ENCODE measurements at places on chromosomes 16 and 17.

DNA sequence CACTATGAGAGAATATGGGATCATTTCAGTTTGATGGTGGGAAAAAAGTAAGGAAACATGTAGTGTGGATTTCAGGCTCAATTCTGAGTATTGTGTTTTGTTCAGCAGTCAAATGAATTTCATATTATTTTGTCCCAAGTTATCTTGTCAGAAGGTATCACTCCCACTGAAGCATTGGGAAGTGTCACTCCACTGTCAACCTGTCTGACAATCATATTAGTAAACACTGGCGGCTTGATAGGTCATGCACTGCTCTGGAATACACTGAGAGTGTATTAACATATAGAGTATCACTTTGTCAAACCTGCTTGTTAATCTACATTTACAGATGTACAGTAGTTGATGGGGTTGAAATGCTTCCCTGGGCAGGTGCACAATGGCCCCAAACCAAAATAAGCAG is 203.6 kb downstream of the HS3ST3A1 start:
- DNase-seq = no peak

DNA sequence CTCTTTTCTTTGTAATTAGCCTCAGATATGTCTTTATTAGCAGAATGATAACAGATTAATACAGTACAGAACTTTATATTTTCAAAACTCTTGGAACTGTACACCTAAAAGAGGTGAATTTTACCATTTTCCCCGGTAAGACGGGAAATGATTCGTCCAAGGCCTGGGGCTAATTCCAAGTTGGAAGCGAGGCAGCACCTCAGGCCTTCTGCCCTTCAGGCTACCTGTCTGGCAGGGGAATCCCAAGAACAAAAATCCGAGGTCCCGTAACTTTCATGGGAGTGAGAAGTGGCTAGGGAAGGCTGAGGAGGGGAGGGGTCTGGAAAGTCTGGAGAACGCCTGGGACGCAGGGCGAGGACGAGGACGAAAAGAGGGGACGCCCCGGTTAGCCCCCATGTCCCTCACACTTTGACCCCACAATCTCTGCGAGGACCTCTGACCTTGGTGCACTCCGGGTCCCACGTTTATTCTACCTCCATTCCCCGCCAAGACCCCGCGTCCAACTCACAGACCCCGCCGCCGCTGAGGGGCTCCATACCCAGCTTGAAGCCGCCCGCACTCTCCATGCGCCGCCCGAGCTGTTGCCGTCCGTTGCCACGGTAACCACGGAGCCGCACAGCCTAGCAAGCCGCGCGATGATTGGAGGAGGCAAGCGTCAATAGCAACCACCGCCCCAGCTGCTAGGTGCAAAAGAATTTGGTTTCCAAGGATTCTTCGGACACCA is at the start of gene HYDIN:
TSS of gene HYDIN (minus strand) at position 601 of the 724 bp plus-strand sequence. CDS start 43,827 bp downstream, outside the sequence.
- no peak for DNase-seq

DNA sequence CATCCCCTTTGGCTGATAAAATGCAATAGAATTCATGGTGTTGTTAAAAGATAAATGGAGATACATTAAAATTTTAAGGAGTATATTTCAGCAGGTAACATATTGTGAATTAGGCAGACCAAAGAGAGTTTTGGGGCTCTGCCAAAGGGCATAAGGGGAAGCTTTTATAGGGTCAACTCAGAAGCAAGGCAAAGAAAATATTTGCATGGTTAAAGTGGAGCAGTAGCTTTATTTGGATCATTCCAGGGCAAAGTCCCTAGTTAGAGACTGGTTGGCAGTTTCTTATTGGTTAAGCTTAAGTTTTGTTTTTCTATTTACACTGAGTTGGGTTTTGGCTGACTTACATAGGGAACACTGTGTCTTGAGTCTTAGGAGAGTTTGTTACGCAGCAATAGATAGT is 75.1 kb upstream of the CA10 start:
- no peak for DNase-seq

- DNase-seq = no peak
Observed at GRCh38 chr17:82272495-82273326, 789 bp downstream of the CSNK1D start.

DNA sequence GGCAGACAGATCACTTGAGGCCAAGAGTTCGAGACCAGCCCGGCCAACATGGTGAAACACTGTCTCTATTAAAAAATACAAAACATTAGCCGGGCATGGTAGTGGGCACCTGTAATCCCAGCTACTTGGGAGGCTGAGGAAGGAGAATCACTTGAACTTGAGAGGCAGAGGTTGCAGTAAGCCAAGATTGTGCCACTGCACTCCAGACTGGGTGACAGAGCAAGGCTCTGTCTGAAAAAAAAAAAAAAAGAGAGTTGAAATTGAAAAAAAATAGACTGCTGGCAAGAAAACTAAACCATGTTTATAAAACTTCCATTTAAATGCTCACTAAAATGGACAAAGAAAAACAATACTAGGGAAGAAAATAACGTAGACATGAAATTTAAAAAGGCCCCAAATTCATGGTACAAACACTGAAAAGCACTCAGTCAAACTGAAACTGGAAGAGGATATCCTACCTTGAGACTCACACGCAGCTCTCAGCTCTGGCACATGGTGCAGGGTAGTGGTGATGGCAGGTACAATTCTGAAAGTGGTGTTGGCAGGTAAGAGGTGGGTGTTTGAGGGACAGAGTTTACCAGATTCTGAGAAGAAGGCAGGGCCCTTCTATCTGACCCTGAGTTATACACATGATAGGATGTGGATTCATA is 19.3 kb downstream of the CNTROB start:
- no peak for DNase-seq

- DNase-seq = no peak
Observed at GRCh38 chr17:36937001-36937958, at the start of gene LHX1. Gene LHX1 (plus strand): TSS chr17:36937475. CDS start chr17:36938198, 723 bp downstream.

DNA sequence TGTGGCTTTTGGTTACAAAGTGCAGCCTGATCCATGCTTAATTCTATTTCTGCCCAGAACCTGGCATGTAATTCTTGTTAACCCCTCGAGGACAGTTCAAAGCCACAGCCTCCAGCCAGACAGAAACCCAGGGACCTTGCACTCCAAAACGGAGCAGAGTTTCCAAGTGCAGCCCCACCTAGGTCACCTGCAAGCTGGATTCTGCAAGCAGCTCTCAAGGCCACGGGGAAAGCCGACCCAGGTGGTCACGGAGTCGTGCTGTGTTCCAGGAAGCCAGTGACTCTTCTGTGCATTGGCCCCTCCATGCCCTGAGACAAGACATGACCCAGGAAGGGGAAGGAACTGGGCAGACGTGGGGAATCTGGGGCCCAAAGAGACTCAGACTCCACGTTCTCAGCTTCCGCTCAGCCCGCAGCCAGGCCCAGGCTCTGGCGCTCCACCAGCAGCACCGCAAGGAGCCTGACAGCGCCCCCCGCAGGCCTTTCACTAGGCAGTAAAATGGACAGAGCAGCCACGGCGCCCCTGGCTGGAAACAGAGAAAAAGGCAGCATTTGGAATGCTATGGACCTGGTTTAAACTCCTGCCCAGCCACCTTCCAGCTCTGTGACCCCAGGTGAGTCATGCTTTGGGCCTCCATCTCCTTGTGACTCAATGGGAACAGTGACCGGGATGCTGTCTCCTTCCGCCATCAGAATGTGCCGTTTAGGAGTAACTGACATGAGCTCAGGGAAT is 27.3 kb upstream of the GSG1L start:
- DNase-seq = no peak

- DNase-seq = no peak
Observed at GRCh38 chr17:71830866-71831265, 290.0 kb upstream of the SOX9 start.

DNA sequence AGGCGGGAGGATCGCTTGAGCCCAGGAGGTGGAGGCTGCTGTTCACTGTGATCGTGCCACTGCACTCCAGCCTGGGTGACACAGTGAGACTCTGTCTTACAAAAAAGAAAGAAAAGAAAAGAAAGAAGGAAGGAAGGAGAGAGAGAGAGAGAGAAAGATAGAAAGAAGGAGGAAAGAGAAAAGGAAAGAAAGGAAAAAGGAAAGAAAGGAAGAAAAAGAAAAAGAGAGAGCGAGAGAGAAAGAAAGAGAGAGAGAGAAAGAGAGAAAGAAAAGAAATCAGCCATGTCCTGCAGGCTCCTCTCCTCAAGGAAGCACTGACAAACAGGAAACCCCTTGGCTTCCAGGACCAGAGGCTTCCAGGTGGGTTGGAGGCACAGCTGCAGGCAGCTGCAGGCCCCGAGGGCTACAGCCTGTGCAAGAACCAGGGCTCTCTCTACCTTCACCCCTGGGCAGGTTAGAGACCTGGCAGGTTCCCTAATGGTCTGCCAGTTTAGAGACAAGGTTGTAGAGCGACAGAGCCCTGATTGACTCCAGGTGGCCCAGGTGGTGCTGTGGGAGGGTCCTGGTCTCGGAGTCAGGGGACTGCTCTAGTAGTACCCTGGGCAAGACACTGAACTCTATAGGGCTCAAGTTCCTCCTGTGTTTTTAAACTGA is 53.8 kb downstream of the PECAM1 start:
- no peak for DNase-seq

- peak; percentile 18 for DNase-seq
Observed at GRCh38 chr17:45052052-45052772, 780 bp upstream of the DCAKD start.

DNA sequence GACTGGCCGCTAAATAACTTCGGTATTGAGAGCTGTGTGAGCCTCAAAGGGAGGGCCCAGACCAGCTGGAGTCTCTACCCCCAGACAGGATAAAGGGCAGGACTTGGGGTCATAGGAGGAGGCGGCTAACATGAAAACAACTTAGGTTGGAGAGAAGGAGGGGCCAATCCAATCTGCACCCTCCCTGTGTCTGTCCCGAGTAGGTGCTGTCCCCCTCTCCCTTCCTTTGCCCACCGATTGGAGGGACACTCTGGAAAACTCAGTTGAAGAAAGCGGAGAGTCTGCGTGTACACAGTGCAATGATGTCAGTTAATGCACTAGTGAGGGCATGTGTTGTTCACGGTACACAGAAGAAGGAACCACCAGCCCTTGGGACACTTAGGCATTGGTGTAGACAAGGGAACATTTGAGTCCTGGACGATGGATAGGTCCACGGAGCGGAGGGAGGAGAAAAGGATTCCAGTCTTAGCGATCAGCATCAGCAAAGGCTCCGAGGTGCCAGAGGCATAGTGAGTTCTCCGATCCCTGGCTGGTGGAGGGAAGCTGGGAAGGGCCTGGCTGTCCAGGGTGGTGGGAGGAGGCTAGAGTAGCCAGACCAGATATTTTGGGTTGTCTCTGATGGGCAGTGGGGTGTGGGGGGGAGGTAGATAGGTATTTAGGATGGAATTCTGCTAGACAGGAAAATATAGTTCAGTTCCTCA is 761 bp downstream of the NOL3 start:
- no peak for DNase-seq

DNA sequence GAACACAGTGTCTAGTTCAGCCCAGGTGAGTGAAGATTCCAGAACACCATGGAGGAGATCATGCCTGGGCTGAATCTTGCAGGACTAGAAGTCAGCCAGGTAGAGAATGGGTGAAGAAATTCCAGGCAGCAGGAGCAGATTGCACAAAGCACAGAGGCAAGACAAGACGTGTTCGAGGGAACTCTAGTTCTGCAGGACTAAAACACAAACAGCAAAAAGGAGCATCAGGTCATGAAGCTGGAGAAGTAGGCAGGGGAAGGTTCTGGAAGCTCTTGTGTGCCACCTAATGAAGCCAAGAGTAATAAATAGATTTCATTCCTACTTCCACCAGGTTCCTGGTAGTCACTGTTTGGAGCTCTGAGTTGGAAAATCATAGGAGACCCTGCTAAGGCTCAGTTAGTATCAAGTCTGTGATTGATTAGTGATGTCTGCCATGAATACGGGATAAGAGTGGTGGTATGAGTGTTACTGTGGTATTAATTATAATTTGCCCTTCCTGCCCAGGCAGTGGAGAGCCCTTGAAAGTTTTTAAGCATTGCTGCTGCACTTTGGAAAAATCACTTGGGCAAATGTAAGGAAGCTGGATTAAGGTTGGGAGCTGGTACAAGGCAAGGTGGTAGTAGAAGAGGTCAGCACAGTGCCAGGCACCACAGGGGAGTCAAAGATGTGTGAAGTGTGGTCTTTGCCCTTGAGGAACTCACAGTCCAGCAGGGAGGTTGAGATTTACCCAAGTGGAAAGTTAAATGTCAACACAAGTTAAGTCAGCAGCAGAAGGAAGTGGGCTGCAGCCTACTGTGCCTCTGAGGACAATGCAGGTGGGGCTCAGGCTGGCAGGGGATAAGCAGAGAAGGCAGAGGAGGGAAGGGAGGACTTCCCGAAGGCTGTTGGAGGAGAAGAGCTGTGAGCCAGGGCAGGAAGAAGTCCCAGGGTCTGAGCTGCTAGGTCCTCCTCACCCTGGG is 13.5 kb upstream of the FOXN1 start:
- no peak for DNase-seq

DNA sequence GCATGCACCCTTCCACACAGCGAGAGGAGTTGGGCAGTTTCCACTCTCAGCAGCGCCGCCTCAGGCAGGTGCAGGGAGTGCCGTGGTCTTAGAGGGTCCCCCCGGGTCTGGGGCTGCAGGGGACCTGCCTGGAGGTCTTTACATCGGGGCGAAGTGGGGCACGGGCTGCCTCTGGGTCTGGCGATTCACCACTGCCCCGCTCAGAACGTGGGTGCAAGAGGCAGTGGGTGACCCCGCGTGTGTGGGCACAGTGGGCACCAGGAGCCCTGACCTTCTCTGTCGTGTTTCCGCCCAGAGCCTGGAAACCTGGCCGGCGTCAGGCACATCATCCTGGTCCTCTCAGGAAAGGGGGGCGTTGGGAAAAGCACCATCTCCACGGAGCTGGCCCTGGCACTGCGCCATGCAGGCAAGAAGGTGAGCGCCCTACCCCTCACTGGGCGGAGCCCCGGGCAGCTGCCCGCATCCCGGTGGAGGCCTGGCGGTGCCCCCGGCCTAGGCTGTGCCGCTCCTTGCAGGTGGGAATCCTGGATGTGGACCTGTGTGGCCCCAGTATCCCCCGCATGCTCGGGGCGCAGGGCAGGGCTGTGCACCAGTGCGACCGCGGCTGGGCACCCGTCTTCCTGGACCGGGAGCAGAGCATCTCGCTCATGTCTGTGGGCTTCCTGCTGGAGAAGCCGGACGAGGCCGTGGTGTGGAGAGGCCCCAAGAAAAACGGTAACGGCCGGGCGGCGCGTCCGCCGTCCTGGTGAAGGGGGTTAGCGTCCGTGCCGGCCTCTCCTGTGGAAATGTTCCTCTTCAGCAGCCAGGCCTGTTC is 3.7 kb downstream of the NUBP2 start:
- no peak for DNase-seq

GRCh38 chr16:79980650-79981521 is 380.3 kb upstream of the MAF start:
- no peak for DNase-seq

DNA sequence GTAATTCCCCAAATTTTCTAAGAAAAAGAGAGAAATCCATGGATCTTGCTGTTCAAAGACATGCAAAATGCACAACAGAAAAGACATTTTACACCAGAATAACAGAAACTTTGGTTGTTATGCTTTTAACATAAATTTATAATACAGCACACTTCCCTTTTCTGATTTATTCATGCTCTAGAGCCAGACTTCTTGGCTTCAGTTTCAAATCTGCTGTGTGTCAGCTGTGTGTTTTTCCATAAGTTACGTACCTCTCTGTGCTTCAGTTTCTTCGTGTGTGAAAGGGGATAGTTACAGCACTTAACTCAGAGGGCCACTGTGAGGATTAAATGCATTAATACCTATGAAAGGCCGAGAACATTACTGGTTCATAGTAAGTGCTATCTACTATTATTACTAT is 6.8 kb upstream of the CCL3L1 start:
- no peak for DNase-seq

- DNase-seq = no peak
Observed at GRCh38 chr16:25750488-25751216, 58.9 kb downstream of the HS3ST4 start.

Measured in stimulated activated CD8-positive, alpha-beta memory T cell treated with anti-CD3 and anti-CD28 coated beads, Interleukin-7, amount 100 ng/mL, for 24 hours (primary cell).